Small intestine (tissue), 16 donors: ENCODE measurements at places on chromosomes 13 and 19. TPM values are rescaled to one million over a fixed set of nuclear protein-coding genes. Genes with fewer than 3 reads are reported as not detected.

The CNN1 gene
- polyA plus RNA-seq: 44.8 TPM

The F2RL3 gene
- 13.4 TPM for polyA plus RNA-seq

The ODAD3 gene
- polyA plus RNA-seq: not detected

The FAM124A gene
- 0.41 TPM for polyA plus RNA-seq

The KIR3DL1 gene
- 0.04 TPM for polyA plus RNA-seq

The SIAH3 gene
- 0.06 TPM for polyA plus RNA-seq

The ATP4B gene
- 0.54 TPM for polyA plus RNA-seq

The PCDH17 gene
- 1.9 TPM for polyA plus RNA-seq

The ZNF480 gene
- polyA plus RNA-seq: 6.5 TPM

The PRODH2 gene
- not detected for polyA plus RNA-seq

The PNMA8B gene
- not detected for polyA plus RNA-seq

- H3K4me3 ChIP-seq: no peak overlapping the region
- H3K4me1 ChIP-seq: peaks cover 2% of the 10 kb centered on the region
- H3K36me3 ChIP-seq: peaks cover 12% of the 10 kb centered on the region
- DNase-seq: no peak
Measured at GRCh38 chr19:34189199-34189916, 17.1 kb downstream of the LSM14A start.

DNA sequence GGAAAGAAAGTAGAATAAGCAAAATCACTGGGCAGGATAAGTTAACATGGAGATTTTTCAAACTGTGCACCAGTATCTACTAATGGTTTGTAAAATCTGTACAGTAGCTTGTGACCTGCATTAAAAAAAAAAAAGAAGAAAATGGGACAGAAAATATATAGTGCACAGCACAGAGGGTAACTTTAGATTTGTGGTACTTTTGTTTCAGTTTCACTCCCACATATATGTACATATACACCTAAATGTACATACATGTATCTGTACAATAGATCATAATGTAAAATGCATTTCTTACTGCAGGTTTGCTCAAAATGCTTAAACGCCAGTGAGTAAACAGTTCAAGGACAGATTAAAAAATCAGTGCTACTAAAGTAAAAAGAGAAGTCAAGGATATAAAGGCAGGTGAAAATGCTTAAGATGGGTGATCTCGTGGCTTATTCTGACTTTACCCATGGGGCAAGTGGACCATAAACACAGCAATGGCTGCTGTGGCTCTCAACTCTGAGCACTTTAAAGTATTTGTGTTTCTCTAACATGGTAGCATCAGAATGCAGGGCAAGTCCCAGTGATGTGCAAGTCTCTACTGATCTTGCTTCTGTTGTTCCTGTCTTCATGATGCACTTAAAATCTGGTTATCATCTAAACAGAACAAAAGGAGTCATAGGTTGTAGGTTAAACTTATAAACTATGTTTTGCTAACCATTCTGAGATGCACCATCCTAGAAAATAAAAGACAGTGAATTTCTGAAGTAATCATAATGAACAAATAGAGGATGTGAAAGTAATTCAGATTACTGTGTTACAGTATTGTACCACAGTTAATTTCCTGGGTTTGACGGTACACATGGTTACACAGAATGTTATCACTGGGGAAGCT is 112.3 kb downstream of the MIPEP start:
- H3K4me1 ChIP-seq: no peaks in the 10 kb centered on the region
- no peak overlapping the region for H3K27ac ChIP-seq
- no peak overlapping the region for H3K4me3 ChIP-seq
- no peaks in the 10 kb centered on the region for H3K27me3 ChIP-seq
- H3K36me3 ChIP-seq: no peaks in the 10 kb centered on the region

- peaks cover 9% of the 10 kb centered on the region for H3K4me1 ChIP-seq
- DNase-seq: no peak
- H3K4me3 ChIP-seq: no peak overlapping the region
- no peaks in the 10 kb centered on the region for H3K27me3 ChIP-seq
- H3K27ac ChIP-seq: peak overlapping the region; percentile 73
Measured at GRCh38 chr19:35901055-35901644, 810 bp upstream of the NFKBID start.

DNA sequence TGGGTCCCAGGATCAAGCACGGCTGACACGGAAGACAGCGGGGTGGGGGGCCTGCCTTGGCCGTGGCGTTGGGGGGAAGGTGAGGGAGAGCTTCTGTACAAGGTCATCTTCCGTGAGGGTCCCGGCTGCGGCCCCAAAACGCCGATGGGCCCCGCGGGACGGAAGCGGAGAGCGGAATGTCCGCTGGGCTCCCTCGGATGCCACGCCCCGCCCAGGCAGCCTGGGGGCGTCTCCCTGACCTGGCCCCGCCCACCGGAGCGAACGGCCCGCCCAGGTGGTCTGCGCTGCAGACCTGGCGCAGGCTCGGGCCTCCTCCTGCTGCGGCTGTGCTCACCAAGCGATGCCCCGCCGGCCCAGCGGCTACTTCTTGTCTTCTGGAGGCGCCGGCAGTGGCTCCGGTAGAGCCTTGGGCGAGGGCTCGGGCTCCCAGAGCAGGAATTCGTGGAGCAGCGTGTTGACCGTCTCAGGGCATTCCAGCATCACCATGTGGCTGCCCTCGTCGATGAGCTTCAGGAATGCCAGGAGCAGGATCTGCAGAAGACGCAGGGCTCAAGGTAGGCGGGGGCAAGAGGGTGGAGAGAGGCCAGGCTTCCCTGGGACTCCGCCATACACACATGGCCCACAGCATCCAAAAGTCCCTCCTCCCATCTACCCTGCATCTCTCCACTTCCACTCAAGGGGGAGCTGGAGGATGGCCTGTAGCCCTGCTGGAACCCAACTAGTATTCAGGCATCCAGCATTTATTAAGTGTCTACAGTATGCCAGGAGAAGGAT is 10.7 kb downstream of the ABHD8 start:
- H3K36me3 ChIP-seq: no peaks in the 10 kb centered on the region
- peak overlapping the region; percentile 52 for H3K4me3 ChIP-seq
- no peak overlapping the region for H3K27ac ChIP-seq
- DNase-seq: peak; percentile 90
- no peaks in the 10 kb centered on the region for H3K4me1 ChIP-seq

GRCh38 chr13:46160471-46161066 is 21.4 kb downstream of the LCP1 start:
- H3K4me1 ChIP-seq: no peaks in the 10 kb centered on the region
- peak; percentile 66 for DNase-seq
- no peaks in the 10 kb centered on the region for H3K27me3 ChIP-seq
- H3K36me3 ChIP-seq: no peaks in the 10 kb centered on the region

DNA sequence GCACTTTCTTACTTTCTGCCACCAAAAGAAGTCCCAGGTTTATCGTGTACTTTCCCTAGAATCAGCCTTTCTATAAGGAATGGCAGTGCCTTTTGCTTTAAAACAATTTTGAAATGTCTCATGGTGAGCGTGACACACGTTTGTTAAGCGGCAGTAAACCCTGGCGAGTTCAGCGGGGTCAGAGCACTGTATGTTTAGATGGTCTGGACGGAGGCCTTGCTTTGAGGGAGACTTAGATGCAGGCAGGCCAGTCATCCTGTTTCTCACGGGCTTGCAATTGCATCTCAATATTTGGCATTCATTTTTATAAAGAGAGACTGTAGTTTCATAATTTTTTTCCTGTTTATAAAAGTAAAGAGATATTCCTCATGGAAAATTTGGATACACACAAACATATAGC is 96.4 kb downstream of the TNFRSF19 start:
- DNase-seq: no peak
- no peaks in the 10 kb centered on the region for H3K4me1 ChIP-seq
- H3K27ac ChIP-seq: no peak overlapping the region
- no peak overlapping the region for H3K4me3 ChIP-seq

- no peak overlapping the region for H3K27ac ChIP-seq
- DNase-seq: no peak
- no peaks in the 10 kb centered on the region for H3K36me3 ChIP-seq
- no peaks in the 10 kb centered on the region for H3K27me3 ChIP-seq
- H3K4me1 ChIP-seq: peaks cover 4% of the 10 kb centered on the region
- no peak overlapping the region for H3K4me3 ChIP-seq
Measured at GRCh38 chr19:1571358-1571757, 3.2 kb upstream of the MEX3D start.

GRCh38 chr19:35805526-35806102 is 7.0 kb downstream of the PRODH2 start:
- no peak for DNase-seq
- no peaks in the 10 kb centered on the region for H3K36me3 ChIP-seq
- H3K4me3 ChIP-seq: no peak overlapping the region
- no peaks in the 10 kb centered on the region for H3K4me1 ChIP-seq
- H3K27ac ChIP-seq: no peak overlapping the region
- H3K27me3 ChIP-seq: no peaks in the 10 kb centered on the region

GRCh38 chr13:79686441-79686840 is 205.5 kb downstream of the NDFIP2 start:
- H3K27me3 ChIP-seq: no peaks in the 10 kb centered on the region
- H3K4me1 ChIP-seq: no peaks in the 10 kb centered on the region
- DNase-seq: no peak
- no peak overlapping the region for H3K4me3 ChIP-seq

- peak overlapping the region; percentile 32 for H3K27ac ChIP-seq
- H3K36me3 ChIP-seq: peaks cover 37% of the 10 kb centered on the region
- peak; percentile 35 for DNase-seq
Measured at GRCh38 chr19:1566392-1567115, 1.6 kb downstream of the MEX3D start.

GRCh38 chr13:52446265-52446664 is 4.2 kb downstream of the VPS36 start:
- H3K36me3 ChIP-seq: peaks cover 6% of the 10 kb centered on the region
- no peak overlapping the region for H3K27ac ChIP-seq
- DNase-seq: no peak
- H3K4me3 ChIP-seq: no peak overlapping the region
- H3K27me3 ChIP-seq: no peaks in the 10 kb centered on the region

DNA sequence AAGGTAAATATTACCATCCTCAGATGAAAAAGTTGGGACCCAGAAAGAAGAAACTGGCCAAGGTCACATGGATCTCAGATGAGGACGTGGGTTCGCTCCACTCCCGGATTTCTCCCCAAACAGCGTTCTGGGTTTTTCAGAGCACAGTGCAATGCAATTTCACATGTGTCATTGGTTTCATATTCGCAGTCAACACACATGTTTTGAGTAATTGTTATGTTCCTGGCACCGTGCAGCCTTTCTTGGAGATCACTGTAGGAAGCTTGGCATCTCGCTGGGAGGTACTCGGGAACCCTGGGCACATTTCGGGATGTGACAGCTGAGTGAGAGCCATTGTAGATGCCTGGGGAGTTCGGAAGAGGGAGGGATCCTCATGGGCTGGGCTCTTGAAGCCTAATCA is 26.2 kb upstream of the CEBPG start:
- DNase-seq: no peak
- H3K36me3 ChIP-seq: no peaks in the 10 kb centered on the region
- H3K27me3 ChIP-seq: peaks cover 2% of the 10 kb centered on the region
- no peak overlapping the region for H3K27ac ChIP-seq
- H3K4me3 ChIP-seq: no peak overlapping the region

DNA sequence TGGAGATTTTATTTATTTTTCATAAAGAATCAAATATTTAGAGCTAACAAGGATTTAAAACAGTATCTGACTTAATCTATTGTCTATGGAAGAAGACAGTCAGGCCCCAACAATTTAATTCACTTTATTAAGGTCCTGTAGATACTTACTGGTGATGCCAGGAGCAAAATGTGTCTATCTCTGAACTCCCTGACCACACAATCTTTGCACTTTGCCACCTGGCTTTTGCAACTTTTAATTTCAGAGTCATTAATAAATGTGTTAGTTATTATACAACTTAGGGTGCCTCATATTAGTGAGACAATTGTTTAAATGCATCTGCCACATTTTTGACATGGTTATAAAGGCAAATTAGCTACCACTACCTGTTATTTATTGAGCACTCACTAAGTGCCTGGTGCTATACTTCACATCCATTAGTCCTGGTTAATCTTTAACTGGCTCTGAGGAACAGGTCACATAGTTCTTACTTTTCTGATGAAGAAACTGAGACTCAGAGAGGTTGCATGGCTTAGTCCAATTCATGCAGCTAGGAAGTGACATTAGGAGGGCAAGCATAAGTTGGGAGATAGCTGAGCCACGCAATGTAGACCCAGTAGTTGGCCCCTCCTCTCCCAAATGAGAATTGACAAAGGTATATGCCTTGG is 297.9 kb downstream of the DCT start:
- no peaks in the 10 kb centered on the region for H3K27me3 ChIP-seq
- no peak overlapping the region for H3K27ac ChIP-seq
- H3K4me3 ChIP-seq: no peak overlapping the region
- H3K4me1 ChIP-seq: peaks cover 5% of the 10 kb centered on the region
- DNase-seq: peak; percentile 56

DNA sequence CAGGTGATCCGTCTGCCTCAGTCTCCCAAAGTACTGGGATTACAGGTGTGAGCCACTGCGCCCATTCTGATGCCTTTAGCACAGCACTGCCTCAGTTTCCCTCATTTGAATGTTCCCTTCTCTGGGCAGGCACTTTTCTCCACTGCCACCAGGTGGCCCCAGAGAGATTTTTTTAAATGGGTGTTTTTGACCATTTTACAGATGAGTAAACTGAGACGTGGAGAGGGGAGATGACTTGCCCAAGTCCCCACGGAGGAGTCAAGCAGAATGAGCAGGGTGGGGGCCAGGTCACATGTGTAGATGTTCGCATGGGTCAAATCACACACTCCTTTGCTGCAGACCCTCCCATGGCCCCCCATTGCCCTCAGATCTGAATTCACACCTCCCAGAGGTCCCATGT is 3.2 kb upstream of the PDE4C start:
- no peak for DNase-seq
- H3K36me3 ChIP-seq: no peaks in the 10 kb centered on the region
- H3K27me3 ChIP-seq: peaks cover 84% of the 10 kb centered on the region
- peaks cover 8% of the 10 kb centered on the region for H3K4me1 ChIP-seq
- H3K4me3 ChIP-seq: no peak overlapping the region

GRCh38 chr19:44111910-44112463 is 1.2 kb upstream of the ZNF225 start:
- H3K4me3 ChIP-seq: no peak overlapping the region
- H3K4me1 ChIP-seq: no peaks in the 10 kb centered on the region
- H3K27me3 ChIP-seq: no peaks in the 10 kb centered on the region
- no peak overlapping the region for H3K27ac ChIP-seq

DNA sequence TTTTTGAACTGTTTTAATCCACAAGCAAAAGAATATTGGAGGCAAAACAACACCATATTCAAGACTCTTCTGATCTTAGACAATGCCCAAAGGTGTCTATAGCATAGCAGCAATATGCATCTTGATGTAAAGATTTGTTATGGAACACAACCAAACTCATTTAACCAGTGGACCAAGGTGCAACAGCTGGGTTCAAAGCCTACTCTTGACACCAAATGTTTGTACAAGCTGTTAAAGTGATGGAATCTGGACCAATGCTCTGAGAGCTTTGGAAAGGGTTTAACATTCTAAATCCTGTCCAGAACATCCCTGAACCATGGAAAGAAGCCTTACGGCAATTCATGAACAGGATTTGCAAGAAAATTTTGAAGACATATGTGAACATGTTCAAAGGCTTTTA is 520.0 kb downstream of the GPC6 start:
- H3K4me3 ChIP-seq: no peak overlapping the region
- H3K4me1 ChIP-seq: no peaks in the 10 kb centered on the region
